ENCODE measurements at places on chromosomes 1 and 21.
A peak's percentile ranks its signal among the peaks of the same experiment; 100 is the strongest.

DNA sequence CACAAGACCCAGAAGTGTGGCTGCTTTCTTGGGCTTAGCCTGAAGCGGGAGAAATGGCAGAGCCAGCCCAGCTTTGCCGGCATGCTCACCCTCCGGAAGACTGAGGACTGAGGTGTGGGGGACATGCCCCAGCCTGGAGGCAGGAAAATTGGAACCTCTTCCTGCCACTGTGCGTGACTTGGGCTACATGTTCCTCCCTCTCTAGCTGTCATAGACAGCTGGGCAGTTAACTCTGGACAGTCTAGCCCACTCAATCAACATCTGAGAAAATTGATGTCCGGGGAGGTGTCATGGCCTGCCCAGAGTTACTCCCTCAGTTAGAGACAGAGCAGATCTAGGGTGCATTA, 59.7 kb downstream of the UBE2T start:
- no peak for DNase-seq

- no peak for DNase-seq
Measured at GRCh38 chr21:30502041-30502440, at the start of gene KRTAP19-5. Gene KRTAP19-5, minus strand, starts transcription at chr21:30502141. Its CDS starts 51 bp downstream, at chr21:30502090.

DNA sequence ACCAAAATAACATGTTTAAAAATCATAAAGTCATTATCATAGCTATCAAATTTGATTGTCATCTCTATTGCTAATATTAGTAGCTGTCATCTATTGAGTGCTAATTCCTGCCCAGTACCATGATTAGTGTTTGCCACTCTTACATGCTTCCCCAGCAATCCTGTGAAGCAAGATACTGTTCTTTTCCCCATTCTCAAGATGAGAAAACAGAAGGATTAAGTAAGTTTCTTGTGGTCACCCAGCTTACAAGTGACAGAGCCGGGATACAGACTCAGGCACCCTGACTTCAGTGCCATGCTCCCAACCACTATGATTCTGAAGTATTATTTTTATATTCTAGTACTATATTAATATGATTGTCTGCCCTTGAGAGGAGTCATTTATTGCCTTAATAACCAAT, 36.5 kb downstream of the LRRC8C start:
- no peak for DNase-seq

DNA sequence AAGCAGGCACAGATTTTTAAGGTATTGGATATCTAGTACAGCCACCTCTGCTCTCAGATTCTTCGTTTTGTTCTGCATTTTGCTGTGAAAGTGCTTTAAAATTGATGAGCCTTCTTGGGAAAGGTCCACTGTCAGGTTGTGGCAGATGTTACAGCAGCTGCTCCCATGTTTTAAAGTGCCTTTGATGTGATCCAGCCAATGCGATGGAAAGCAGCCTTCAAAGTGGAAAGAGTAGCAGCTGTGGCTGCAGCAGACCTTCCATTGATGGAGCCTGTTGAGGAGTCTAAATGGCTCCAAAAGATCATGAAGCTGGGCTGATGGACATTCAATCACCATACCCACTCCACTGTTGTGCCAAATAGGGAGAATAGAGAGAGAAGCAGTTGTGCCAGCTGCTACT, 816.9 kb downstream of the PLA2G4A start:
- no peak for DNase-seq

DNA sequence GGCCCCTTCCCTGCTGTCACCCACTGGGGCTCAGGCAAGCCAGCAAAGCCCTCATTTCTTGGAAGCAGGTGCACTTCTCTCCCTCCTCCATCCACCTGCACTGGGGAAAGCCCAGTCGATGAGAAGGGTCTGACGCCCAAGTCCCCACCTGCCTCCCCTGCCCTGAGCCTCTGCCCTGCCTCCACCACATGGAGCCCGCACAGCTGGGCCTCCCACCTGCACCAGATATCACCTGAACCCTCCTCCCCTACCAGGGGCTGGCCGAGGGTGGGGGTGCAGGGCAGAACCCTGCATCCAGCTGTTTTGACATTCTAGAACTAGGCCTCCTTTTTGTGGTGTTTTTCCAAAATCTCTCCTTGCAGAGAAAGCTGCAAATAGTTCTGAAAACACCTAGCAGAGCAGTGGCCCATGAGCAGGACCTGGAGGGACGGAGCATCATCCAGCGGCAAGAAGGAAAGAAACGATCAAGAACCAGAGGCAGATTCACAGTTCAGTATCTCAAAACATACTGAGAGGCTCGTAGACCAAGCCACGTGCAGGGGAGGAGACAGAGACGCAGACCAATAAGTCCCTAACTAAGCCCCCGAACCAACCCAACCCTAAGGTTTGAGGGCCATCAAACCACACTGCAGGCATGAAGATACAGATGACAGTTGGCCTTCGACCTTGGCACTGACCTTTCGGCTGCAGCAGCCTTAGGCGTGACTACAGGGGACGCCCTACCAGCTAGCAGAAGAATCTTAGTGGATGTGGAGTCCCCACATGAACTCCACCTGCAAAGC, 16.7 kb downstream of the CHD5 start:
- peak; percentile 92 for DNase-seq

Measured in NCI-H1105 treated with DMSO at 0.1 percent for 48 hours (cell line).